Mesothelial cell of epicardium (in vitro differentiated cells): ENCODE measurements at places on chromosomes 1 and 21. TPM values are rescaled to one million over a fixed set of nuclear protein-coding genes. Genes with fewer than 3 reads are reported as not detected.

- no peak for DNase-seq
Observed at GRCh38 chr21:43187715-43188114, 18.9 kb downstream of the CRYAA start.

DNA sequence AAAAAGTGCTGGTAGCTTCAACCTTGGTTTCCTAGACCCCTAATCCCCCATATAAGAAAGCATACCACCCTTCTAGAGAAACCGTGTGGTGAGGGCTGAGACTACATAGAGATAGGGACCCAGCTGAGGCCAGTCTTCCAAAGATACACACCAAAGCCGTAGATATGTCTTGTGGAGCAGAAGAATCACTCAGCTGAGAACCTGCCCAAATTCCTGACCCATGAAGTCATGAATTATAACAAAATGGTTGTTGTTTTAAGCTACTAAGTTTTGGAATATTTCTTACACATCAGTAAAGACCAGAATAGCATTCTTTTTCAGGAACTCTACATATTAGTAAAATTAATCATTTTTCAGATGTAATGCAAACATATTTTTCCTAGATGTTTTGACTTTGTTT, 3.3 kb upstream of the SNRPE start:
- no peak for DNase-seq

- no peak for DNase-seq
Observed at GRCh38 chr1:1187938-1188337, 14.3 kb downstream of the TTLL10 start.

ZFP69B gene
- 8.3 to 9.0 TPM (median 8.6 TPM) in 3 replicates for total RNA-seq

DNA sequence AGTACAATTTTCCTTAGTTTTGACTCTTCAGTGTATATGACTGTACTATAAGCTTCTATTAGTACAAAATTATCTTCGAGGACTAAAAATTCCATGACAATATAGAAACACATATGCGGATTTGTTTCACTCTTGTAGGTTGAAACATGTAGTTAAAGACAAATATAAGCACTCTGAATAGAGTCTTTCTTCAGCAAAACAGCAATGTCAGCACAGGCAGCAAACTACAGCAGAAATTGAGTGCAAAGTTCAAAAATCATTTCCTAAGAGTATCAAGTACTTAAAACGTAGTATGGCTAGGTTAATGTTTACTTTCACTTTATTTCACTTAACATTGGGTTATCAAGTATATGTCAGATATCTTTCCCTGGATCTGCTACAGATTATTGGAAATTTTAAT, 106.7 kb downstream of the FAF1 start:
- DNase-seq: no peak

S100A7A gene
- not detected in 3 replicates for total RNA-seq

TCHH gene
- total RNA-seq: not detected in 3 replicates

- no peak for DNase-seq
Observed at GRCh38 chr1:244435562-244436205, 16.0 kb downstream of the ADSS2 start.

LAD1 gene
- 17.6 to 23.0 TPM (median 20.7 TPM) in 3 replicates for total RNA-seq

ANKRD65 gene
- total RNA-seq: 10.9 to 12.3 TPM (median 11.3 TPM) in 3 replicates

PTGS2 gene
- 18.4 to 20.2 TPM (median 19.1 TPM) in 3 replicates for total RNA-seq

ACKR1 gene
- 0.34 to 0.53 TPM (median 0.38 TPM) in 3 replicates for total RNA-seq

- DNase-seq: no peak
Observed at GRCh38 chr21:38377165-38378088, 120.6 kb downstream of the KCNJ15 start.

PROK1 gene
- total RNA-seq: 0.69 to 1.3 TPM (median 0.95 TPM) in 3 replicates

DNA sequence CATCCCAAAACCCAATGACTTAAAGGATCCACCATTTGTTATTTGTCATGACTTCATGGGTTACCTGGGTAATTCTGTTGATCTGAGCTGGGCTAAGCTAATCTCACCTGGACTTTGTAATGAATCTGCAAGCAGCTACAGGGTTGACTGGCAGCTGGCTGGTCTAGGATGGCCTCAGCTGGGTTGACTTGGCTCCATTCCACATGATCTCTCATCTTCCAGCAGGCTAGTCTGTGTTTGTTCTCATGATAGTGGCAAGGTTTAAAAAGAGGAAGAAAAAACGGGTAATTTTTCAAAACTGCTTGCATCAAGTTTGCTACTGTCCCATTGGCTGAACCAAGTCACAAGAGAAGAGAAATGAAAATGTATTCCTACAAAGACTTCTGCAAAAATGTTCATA, 24.8 kb upstream of the ZMYM4 start:
- no peak for DNase-seq

DNA sequence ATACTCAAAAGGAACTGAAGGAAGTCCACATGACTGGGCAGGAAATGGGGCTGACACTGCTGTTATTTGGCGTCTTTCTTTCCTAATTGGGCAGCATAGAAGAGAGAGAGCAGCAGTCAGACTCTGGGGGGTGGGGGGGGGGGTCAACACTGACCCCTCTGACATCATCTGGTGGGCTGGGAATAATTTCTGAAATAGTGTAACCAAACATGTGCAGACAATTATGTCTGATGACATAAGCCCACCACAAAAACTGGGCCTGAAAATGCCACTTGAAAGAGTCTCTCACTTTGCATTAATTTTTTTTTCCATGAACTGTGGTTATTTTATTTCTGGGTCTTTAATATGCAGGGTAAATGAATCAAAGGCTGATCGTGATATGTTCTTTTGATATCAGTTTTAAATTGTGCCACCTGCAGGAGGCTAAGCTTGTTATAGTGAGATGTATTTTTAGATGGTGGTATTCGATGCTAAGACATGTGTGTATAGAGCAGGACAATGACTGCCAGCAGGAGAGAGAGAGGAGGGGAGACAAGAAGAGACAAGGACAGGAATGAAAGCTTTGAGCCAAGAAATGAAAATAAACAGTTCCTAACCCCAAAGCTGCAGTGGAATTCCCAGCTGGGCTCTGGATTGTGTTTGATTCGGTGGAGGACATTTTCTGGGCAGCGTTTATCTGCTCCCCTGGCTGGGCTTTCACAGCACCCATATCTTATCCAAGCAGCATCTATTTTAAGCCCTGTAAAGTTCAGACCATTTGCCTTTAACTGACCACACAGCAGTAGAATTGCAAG, 264.7 kb downstream of the PBX1 start:
- no peak for DNase-seq

DNA sequence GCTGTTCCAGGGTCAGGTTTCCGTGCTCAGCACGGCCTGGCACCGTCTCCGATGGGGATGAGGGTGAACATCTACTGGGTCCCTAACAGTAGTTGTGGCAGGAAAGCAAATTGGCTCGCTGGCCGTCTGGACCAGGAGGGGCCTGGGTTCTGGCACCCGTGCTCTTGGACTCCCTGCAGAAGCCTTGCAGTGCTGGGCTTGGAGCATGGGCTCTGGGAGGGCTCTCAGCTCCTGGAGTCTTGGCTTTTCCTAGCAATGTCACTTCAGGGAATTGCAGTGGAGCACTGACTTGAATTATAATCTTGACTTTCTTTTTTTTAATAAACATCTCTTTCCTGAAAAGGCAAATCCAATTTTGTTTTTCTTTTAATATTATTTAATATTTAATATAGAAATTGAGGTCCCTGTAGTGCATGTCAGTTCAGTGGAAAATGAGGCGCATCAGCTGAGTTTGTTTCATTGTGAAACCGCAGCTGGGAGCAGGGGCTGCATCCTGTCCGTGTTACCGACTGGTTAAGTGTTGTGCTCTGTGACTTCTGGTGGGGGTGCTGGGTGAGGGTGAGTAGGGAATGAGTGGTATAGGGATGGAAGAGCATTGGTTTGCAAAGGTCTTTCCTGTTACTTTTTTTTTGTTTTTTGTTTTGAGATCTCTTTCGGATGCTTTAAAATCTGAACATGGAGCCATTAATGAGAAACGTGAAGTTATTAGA, 64.1 kb downstream of the PEX14 start:
- no peak for DNase-seq

GRCh38 chr1:25572708-25573590, 29.5 kb downstream of the LDLRAP1 start:
- DNase-seq: peak; percentile 62

DNA sequence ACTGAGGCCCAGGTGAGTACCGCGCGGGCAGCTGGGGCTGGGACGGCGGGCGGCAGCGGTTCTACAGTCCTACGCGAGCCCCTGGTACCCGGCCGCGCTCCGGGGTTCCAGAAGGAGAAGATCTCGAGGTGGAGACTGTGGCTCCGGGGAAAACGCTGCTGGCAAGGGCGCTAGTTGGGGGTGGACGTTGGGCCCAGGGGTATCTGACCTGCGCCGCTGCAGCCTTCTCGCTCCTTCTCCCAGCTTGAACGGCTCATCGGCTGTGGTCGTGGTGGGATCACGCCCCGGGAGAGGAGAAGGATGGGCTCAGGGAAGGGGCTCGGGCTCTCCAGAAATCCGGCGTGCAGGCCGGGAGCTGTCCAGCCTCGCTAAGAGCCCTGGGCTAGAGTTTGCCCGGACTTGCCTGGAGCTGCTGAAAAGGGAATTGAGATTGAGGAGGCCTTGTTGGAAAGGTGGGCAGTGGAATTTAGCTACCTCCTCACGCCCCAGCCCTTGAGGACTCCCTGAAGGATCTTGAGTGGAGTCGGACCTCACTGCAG, 1.1 kb upstream of the POU3F1 start:
- DNase-seq: no peak

DNA sequence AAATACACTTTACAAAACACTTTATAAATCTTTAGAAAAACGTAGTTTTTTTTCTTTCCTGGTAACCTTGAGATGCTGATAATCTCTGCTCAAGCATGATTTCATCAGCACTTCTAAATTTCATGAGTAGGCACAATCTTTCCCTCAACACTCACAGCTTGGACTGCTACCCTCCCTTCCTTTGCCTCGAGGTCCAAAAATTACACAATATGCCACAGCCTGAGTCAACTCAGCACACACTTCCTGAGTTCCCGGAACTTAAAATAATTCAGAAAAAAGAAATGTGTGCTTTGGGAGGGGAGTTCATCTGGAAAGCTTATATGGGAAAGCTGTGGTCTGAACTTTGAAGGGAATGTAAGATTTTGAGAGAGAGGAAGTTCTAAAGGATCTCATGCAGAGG, 5.9 kb downstream of the CLCA2 start:
- DNase-seq: no peak
